ENCODE measurements at places on chromosomes 13 and 19. TPM values are rescaled to one million over a fixed set of nuclear protein-coding genes. Genes with fewer than 3 reads are reported as not detected.

DNA sequence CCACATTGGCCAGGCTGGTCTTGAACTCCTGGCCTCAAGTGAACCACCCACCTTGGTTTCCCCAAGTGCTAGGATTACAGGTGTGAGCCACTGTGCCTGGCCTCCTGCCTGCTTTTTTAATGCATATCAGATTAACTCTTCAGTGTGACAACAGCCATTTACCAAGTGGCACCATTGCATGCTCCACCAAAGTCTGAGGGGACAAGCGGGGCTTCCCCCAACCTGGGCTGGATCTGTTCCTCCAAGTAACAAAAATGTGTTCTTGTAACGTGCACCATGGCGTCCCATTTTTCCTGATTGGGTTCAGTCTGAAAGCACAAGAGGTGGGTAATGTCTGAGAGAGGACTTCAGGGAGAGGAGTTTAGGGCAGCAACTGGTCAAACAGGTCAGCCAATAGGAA lies 77.8 kb downstream of the TEX29 start:
- DNase-seq = no peak

GRCh38 chr19:16851031-16851712 lies 22.0 kb downstream of the SIN3B start:
- no peak for DNase-seq

DNA sequence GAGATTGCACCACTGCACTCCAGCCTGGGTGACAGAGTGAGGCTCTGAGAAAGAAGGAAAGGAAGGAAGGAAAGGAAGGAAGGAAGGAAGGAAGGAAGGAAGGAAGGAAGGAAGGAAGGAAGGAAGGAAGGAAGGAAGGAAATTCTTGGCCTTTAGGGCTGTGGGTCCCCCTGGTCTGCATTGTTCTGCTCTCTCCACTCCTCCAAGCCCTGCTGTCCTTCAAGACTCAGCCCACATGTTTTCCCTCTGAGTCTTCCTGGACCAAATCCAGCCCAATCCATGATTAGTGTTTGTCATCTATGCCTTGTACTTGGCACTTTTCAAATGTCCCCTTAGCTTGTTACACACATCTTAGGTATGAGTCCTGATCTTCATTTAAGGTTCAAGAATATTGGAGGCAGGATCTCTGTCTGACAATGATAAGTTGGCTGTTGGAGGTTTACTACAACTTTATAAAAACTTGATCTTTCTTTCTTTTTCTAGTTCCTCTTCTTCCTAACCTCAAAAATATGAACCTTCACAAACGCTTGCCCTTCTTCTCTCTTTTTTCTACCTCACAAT lies 48.8 kb upstream of the INTS6 start:
- DNase-seq = no peak

GRCh38 chr13:72985610-72986009 lies 73.2 kb upstream of the KLF5 start:
- DNase-seq = no peak

- peak; percentile 55 for DNase-seq
Observed at GRCh38 chr19:35013041-35013819, 13.1 kb downstream of the GRAMD1A start.

- DNase-seq = no peak
Observed at GRCh38 chr13:97125810-97126738, 96.1 kb upstream of the MBNL2 start.

GRCh38 chr13:51240178-51240577 lies 18.0 kb downstream of the FAM124A start:
- DNase-seq = no peak

GRCh38 chr19:7294558-7295212 lies 471 bp upstream of the INSR start:
- peak; percentile 85 for DNase-seq

GRCh38 chr13:76516013-76516412 lies 370.2 kb downstream of the KCTD12 start:
- no peak for DNase-seq

DNA sequence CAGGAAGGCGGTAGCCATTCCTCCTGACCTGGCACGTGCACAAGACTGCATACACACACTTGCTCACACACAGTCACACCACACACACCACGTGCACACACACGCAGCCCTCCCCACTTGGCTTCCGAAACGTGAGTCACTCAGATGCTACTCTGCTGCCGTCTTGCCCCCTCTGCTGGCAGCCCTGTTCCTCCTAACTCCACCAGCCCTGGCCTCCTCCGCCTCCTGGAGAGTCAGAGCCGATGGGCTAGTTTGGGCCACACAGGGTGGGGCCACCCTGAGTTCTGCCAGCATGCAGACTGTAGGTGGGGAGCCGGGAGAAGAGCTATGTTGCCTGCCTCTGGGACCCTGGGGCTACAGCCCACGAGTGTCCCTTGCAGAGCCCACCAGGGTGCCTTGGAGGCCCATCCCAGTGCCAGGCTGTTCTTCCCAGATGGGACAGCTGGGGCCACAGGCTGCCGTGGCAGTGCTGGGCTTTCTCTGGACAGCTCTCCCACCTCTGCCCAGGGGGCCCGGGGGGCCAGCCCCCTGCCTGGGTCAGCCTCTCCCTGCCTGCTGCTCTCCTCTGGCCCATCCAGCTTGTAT lies 12.1 kb downstream of the PIN1 start:
- DNase-seq = no peak

DNA sequence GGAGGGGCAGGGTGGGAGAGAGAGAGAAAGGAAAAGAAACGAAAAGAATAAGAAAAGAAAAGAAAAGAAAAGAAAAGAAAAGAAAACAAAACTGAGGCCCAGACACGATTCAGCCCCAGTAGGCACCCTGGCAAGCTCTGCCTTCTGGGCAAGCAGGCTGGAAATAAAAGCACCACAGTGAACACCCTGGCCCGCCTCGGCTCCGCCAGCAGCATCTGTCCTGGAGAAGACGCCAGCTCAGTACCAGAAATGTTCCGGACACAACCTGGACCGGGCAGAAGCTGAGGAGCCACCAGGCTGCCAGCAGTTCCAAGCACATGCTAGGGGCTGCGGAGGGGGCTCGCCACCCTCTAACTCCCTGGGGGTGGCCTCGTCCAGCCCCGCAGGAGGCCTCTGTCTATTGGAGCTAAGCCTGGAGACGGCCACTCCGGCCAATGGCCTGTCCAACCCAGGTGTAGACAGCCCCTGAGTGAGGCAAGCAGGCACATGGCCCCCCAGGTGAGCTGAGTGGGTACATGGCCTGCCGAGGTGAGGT lies 11.4 kb upstream of the CPAMD8 start:
- DNase-seq = no peak

GRCh38 chr13:24274452-24275021 lies 34.8 kb upstream of the C1QTNF9 start:
- DNase-seq = no peak

DNA sequence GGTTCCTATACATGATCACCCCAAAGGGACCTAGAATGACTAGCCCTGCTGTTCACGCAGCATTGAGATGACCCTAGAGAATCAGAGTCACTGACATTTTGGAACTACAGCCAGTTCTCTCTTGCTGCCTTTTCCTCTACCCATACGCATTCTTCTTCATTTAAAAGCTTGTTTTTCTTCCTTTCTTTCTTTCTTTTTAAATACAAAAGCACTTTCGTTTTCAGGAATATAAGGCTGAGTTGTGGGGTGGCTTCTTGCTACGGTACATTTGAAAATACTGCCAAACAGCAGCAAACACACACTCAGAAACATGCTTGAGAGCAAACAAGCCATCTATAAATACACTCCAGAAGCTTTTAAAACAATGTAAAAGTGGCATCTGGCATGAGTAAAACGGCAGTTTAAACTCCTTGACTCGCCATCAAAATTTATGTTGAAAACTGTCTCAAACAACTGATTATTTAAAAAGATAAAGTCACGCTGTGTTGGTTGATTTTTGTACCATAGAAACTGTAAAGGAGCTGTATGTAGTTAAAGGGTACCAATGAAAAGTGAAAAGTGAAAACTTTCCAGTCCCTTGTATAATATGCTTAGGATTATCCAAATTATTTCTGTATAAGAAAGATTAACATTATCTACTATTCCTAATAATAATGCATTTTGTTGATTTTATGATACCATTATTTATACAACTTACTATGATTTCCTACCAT lies 95.6 kb downstream of the PCDH9 start:
- DNase-seq = no peak

- no peak for DNase-seq
Observed at GRCh38 chr19:34645551-34645950, 31.4 kb downstream of the SCGB2B2 start.

- DNase-seq = no peak
Observed at GRCh38 chr13:106683179-106683578, 115.2 kb upstream of the ARGLU1 start.

GRCh38 chr13:26386026-26386425 lies 132.1 kb downstream of the CDK8 start:
- no peak for DNase-seq

GRCh38 chr19:32924200-32924599 lies 47.6 kb downstream of the CEP89 start:
- DNase-seq = no peak

GRCh38 chr19:5403968-5404640 lies 51.1 kb upstream of the ZNRF4 start:
- DNase-seq = peak; percentile 90

DNA sequence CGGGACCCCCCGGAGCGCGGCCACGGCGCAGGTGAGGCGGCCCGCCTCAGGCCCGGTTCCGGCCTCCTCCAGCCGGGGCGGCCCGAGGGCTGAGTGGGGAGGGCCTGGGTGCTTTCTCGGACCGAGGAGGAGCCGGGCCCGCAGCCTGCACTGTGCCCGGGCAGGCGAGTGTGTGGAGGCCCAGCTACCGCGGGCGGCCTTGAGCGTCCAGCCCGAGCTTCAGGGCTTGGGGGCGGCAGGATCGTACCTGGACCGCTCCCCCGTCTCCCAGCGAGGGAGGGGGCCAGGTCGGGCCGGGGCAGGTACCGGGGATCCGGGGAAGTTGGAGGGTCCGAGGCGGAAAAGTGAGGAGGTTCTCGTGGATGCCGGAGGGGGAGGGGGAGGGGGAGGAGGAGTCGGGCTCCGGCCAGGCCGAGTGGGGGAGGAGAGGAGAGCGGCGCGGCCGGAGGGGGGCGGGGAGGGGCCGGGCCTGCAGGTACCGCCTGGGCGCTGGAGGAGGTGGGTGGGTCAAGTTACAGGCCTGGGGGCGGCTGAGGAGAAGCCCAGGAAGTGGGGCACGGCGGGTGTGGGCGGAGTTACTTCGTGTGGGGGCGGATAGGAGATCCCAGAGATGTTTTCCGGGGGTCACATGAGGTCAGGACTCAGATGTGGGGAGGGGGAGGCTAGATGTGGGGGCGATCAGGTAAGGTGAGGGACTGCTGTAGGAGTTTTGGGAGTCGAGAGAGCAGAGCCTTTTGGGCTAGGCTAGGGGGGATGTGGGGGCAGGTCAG lies 545 bp downstream of the NACC1 start:
- peak; percentile 79 for DNase-seq

GRCh38 chr19:9914001-9914314 lies 22.4 kb downstream of the OLFM2 start:
- no peak for DNase-seq

GRCh38 chr13:75049735-75050335 lies 432.1 kb downstream of the TBC1D4 start:
- no peak for DNase-seq

GRCh38 chr19:55673889-55674288 lies 1.1 kb upstream of the EPN1 start:
- DNase-seq = no peak

DNA sequence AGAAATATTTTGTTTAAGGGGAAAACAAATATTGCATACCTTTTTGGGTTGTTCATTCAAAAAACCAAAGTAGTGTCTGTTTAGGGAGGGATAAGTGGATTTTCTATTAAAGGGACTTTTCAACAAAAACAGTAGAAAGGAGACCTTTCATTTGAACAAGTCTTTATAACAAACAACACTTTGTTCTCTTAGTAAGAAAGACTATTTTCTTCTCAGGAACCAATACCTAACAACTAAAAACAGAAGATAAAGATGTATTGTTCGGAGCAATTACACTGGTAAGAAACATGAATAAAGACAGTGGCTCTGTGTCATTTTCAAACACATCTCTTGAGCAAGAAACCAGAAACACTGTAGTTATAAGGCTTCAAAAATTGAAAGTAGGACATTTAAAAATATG lies 1610.1 kb upstream of the PCDH20 start:
- DNase-seq = no peak

GRCh38 chr13:99472122-99472440 lies 29.2 kb upstream of the TM9SF2 start:
- no peak for DNase-seq

DNA sequence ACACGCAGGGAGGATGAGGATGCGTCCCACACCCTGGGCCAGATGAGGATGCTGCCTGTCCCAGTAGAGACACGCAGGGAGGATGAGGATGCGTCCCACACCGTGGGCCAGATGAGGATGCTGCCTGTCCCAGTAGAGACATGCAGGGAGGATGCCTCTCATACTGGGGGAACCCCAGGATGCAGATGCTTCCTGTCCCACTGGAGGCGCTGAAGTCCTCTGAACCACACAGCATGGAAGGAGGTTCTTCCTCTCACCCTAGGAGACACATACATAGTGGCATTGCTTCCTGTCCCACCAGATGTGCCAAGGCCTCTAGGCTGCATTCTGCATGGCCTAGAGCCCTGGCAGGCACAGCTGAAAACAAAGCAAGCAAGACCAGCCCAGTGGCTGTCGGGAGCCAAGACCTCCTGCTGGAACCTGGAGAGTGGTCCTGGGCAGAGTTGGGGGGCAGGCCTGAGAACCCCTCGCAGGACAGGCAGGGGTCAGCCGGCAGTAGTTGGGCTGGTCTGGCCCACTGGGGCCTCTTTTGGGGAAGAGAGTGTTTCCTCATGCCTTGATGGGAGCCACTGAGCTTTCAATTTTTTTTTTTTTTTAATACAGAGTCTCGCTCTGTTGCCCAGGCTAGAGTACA lies 4.3 kb downstream of the HPN start:
- peak; percentile 36 for DNase-seq

GRCh38 chr19:45166723-45167252 lies 6.0 kb upstream of the NKPD1 start:
- DNase-seq = no peak

GRCh38 chr19:47790398-47790814 lies 11.9 kb downstream of the SELENOW start:
- DNase-seq = peak; percentile 70

GRCh38 chr13:28047757-28048388 lies 52.5 kb downstream of the FLT3 start:
- DNase-seq = no peak

- no peak for DNase-seq
Observed at GRCh38 chr19:30307191-30307974, 64.8 kb upstream of the ZNF536 start.

DNA sequence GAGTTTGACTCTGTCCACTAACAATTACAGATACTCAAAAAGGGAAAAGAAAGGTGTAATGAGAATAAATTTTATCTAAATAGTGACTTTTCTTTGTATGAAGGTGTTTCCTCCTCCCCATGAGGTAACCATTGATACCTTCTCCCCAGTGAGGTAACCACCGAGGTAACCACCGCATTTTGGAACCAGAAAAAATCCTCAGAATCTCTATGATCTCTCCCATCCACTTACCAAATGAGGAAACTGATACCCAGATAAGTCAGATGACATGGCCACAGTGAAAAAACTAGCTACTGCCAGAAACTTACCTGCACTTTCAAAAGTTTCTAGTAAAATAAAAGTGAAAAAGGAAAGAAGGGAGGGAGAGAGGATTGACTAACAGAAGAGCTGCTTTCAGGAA lies 124.0 kb upstream of the FNDC3A start:
- no peak for DNase-seq

Gene ZNF578
- 6.9 TPM for total RNA-seq

Gene TMC4
- total RNA-seq = 42.6 TPM

Gene IGFL4
- not detected for total RNA-seq

Gene ZFP36
- 32.4 TPM for total RNA-seq

Gene OR10H1
- not detected for total RNA-seq

Gene ZNF101
- total RNA-seq = 6.9 TPM

Gene IL11
- not detected for total RNA-seq

Gene PTPRH
- 0.54 TPM for total RNA-seq

Gene LPAR2
- 10.2 TPM for total RNA-seq

Gene PRR22
- 1.4 TPM for total RNA-seq

Gene CRB3
- 52.7 TPM for total RNA-seq

Gene PRODH2
- not detected for total RNA-seq

Gene KPTN
- total RNA-seq = 7.1 TPM
